ENCODE measurements at places on chromosomes 7 and 10.

DNA sequence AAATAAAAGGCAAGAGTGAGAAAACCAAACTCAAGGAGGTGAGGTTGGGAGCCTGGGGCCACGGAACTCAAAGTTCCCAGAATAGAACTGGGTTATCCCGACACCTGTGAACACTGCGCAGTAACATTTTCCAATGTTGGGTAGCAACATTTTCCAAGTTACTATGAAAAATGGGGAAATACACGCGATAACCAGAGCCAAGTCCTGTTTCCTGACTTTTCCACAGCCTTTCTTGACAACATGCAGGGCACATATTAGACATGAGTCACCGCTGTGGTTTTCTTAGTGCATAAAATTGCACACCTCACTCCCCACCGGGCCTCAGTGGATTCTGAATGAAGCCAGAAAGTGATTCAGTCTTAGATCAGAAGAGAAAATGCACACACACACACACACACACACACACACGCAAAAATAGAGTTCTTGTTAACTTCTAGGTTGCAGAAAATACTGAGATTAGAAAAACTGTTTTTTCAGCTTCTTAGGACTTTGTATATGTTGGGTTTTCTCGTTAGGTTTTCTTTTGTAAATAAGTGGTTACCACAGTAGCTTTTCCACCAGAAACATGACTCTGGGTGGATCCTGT lies 70.0 kb downstream of the CAMK1D start:
- peak; percentile 34 for DNase-seq

DNA sequence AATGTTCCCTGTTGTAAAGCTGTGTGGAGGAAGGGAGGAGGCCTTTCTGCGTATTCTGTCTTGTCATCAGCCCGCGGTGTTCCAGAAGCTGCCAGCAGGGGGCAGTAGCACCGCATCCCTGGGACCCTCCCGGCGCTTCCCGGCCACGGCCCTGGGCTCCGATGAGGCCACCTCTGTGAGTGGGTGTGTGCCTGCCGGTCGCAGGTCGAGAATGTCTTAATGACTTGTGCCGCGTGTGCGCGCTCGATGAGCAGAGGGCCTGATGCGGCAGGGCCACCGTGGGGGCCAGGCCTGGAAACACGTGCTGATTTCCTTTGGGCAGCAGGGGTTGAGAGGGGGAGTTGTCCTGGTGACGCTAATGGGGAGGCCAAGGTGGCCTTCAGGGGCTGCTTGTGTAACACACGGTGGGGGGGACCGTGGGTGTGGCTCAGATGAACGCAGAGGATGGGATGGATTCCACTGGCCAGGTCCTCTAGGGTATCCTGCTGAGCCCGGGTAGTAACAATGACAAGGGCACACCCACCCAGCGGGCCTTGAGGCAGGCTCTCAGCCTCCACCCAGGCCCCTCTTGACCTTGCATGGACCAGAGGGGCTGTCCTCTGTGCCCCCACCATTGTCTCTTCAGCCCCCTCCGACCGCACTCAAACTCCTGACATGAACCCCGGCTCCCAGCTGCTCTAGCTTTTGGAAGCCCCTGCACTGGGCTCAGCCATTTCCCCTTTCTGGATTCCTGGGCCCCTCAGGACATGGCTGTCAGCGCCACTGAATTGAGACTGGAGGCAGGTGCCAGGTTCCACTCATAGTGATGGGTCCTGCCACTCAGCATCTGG lies 135.9 kb upstream of the PODXL start:
- no peak for DNase-seq

GRCh38 chr10:70773965-70774809 lies 11.0 kb downstream of the TBATA start:
- DNase-seq, result no peak

DNA sequence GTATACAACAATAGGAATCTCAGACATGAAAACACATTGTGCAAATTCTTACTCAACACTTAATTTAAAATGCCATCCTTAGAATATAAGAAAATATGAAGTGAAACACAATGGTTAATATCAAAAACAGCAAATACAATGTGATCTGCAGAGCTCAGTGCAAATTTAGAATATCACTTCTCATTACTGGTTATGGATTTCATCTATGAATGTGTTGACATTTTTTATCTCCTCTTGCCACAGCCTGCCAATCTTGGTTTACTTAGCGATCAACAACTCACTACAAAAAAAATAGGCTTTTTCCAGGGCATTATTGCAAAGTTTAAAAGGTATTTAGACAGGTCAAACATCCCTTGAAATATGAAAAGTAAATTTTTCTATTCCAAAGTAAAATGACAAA lies 25.0 kb upstream of the RNF148 start:
- DNase-seq, result no peak

- no peak for DNase-seq
Measured at GRCh38 chr7:18202315-18203045, 174.8 kb upstream of the PRPS1L1 start.
